Mesothelial cell of epicardium (in vitro differentiated cells): ENCODE measurements at places on chromosomes 3 and 15.
A peak's percentile ranks its signal among the peaks of the same experiment; 100 is the strongest.

DNA sequence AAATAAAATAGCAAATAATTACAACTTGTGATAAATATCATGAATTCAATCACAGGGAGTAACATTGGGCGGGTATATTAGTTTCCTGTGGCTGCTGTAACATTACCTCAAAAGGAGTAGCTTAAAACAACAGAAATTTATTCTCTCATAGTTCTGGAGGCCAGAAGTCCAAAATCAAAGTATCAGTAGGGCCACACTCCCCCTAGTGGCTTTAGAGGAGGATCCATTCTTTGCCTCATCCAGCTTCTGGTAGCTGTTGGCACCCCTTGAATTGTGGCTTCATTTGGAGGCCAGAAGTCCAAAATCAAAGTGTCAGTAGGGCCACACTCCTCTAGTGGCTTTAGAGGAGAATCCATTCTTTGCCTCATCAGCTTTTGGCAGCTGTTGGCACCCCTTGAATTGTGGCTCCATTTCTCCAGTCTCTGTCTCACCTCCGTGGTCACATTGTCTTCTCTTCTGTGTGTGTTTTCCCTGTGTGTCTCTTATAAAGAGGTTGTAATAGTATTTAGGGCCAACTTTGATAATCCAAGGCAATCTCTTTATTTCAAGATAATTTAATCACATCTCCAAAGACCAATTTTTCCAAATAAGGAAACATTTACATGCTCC, 3.1 kb upstream of the CFAP20DC start:
- DNase-seq: no peak

- DNase-seq: no peak
Observed at GRCh38 chr15:33994005-33994615, 25.8 kb downstream of the CHRM5 start.

DNA sequence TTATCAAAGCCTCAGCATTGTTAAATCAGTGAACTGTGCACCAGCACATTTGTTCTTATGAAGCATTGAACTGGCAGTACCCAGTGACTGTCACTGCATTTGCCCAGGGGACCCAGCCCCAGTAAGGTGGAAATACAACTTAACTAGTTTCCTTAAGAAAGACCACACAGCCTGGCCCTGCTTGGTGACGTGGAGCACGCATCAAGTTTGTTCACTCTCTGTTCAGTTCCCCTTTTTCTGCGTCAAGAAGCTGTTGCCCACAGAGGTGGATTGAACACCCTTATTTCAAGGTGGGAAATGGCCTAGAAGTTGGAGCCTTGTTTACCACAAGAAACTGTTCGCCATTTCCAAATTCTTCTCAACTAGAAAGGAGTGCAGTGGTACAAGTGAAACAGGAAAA, 69.9 kb upstream of the AGBL1 start:
- no peak for DNase-seq

DNA sequence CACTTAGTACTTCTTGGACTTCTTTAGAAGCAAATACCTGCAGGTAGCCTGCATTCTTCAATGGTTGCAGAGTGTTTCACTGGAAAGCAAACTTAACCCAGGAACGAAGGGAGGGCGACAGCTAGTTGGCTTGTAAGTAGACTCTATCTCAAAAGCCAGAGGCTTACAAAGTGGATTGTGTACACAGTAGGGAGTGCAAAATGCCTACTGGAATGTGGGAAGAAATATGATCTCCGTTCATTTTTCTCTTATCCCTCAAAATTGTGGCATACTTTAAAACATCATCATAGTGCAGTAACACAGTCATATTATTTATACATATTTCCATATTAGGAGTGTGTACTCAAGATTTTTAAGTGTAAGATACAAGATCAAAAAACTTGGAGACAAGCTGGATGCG, 155.7 kb downstream of the LIPC start:
- no peak for DNase-seq

DNA sequence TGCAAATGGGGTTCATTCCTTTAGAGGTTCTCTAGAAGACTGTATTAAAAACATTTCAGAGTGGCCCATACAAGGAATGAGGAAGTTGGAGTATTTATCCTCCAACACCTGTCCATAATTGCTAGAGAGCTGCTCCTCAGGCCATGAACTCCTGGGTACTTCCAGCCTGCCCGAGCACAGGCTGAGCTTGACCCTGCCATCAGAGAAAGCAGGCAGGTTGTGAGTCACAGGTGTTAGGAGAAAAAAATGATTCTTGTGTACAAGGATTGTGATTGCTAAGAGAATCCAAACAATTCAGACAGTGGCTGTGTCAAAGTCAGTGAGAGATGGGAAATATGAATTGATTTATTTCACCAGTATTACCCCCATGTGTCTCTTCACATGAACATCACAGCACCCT, 156.8 kb upstream of the GADL1 start:
- no peak for DNase-seq

DNA sequence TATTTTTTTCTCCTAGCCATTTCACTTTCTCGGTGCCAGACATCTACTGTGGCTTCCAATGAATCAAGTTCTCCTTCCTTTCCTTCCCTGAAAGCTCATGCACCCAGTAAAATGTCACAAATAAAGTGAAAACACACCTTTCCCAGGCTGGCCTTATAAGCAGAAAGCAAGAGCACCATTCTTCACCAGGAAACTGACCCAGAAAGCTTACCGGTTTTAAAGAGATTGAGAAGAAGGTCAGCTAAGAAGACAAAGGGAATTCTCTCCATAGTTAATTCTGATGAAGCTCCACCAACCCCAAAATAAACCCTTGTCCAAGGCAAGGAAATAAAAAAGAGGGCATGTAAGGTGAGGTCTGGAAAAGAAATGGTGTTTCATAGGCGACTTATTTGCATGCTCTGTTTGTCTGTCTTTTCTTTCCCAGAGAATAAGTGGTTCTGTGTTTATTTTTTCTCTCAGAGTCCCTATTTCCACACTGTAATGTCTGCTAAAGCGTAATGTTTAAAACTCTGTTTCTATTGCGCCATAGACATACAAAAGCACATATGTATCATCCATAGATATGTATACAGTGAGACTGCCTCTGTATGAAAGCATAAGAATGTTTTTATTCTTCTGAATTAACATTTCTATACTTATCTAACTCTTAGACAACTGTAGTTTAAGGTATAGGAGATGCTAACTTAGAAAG, 2.8 kb downstream of the LSAMP start:
- no peak for DNase-seq

GRCh38 chr15:83613714-83614113, 40.2 kb upstream of the ADAMTSL3 start:
- DNase-seq: no peak

- no peak for DNase-seq
Observed at GRCh38 chr3:48436477-48436787, 3.5 kb downstream of the CCDC51 start.

GRCh38 chr3:150275941-150276340, 132.2 kb upstream of the TSC22D2 start:
- no peak for DNase-seq

- DNase-seq: no peak
Observed at GRCh38 chr3:49788056-49788455, 1.7 kb upstream of the IP6K1 start.

DNA sequence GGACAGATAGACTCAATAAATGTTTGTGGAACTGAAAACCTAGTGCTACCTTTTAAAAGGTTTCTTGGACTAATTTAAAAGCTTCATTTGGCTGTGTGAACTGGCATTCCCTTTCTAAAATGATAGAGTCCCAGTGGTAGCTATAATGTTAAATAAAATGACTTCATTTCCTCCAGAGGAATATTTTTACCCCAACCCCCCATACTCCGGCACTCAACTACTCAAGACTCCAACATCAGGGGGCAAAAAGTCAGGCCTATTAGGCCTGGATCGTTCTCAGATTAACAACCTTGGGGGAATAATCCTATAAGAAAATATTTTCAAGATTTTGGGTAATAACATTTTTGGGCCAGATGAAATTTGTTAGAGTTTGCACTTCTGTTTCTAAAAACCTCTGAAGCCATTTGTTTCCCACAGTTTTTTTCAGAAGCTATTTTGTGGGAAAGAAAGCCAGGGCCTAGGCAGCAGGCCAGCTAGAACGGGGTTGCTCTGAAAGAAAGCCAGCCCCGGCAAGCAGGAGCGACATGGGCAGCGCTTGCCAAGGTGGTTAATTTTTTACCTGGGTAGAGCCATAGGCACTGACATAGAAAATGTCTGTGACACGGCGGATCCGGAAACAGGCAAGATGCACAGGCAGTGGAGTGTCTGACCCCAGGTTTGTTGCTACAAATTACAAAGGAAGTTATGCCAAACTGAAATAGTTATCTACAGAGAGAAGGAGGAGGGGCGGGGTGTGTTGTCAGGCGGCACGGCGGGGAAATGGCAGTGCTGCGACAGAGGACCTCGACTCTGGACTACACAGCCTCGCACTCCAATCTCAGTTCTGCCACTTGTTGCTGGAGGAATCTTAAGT, 84.6 kb downstream of the MAGI1 start:
- no peak for DNase-seq

DNA sequence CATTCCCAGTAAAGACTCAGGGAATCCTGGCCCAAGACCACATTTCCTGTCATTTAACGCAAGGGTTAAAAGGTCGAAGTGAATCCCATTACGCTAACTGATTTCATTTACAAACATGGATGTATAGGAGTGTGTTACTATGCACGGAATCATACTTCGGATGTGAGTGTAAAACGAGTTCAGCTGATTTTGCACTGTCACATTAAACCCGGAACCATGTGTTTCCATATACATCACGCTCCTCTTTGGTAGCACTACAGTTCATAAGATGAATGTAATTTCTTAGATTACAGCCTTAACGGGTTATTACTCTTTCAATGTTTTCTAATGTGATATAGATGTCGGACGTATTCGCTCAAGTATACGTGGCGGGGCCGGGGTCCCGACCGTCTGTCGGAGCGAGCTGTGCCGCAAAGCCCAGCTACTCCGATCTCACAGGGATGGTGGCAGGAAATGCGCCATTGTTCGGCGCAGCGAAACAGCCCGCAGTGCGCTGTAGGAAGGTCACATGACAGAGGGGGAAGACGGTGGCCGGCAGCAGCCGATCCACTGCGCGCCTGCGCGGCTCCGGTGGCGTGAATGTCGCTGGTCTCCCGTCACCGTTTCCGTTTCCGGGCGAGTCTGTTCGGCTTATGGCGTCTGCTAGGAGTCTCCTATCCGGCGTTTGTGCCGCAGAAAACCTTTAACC, 97.3 kb downstream of the NPAP1 start:
- peak; percentile 72 for DNase-seq

DNA sequence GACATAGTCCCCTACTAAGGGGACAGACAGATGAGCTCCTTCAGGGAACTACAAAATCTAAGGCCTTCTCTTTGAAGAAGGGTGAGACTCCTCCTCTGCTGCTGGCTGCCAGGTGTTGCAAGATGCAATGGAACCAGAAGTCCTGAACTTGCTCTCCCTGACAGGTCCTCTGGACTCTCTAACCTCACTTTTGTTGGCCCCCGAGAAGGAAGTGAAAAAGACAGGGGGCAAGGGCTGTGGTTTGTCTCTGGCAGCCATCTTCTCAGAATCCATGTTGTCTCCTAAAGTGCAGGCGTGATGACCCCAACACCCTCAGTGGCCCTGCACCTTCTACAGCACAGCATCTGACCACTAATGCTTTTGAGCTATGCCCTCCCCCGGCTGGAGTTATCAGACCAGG, 292.5 kb downstream of the CHST2 start:
- no peak for DNase-seq

GRCh38 chr15:40424483-40425115, 16.2 kb upstream of the BAHD1 start:
- DNase-seq: no peak

DNA sequence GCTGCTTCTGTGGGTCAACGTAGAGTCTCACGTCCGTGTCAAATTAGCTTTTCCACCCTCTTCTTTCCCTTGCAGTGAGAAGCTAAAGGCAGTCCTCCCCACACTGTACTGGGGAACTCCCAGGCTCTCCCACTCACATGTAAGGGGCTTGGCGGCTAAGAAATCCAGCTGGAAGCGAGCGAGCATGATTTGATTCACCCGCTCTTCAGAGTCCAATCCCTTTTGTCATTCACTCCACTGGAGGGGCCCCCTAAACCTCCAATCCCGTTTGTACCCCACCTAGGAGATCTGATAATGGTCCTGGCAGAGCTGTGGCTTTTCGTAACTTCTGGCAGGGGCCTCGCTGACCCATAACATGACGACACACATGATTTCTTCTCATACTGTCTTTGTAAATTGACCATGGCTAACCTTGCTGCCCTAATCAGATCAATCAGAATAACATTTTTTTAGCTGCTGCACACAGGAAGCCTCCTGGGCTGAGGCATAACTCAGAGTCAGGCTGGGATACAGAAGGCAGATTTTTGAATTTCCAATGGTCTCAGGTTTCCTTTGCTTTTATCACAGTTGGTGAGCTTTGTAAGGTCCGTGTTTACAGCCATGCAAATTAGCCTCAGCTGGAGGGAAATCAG, 235.2 kb downstream of the GREM1 start:
- no peak for DNase-seq

DNA sequence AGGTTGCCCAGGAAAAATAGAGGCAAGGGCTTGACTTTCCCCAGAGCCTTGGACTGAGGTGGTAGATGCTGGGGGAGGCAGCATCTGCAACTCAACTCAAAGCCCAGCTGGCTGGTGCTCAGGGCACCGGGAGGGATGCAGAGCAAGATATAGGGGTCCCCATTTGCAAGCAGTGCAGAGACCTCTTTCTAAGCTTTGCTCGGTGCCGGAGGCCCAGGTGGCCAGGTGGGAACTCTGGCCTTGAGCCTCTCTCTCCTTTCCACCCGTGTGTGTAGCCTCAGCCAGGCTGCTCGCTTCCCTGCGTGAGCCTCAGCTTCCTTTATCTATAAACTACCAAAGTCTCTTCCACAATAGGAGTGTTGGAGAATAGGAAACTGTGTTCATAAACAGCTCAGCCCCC, 36.5 kb downstream of the SLC6A6 start:
- no peak for DNase-seq

- DNase-seq: no peak
Observed at GRCh38 chr3:60755094-60755493, 496.2 kb downstream of the FHIT start.

DNA sequence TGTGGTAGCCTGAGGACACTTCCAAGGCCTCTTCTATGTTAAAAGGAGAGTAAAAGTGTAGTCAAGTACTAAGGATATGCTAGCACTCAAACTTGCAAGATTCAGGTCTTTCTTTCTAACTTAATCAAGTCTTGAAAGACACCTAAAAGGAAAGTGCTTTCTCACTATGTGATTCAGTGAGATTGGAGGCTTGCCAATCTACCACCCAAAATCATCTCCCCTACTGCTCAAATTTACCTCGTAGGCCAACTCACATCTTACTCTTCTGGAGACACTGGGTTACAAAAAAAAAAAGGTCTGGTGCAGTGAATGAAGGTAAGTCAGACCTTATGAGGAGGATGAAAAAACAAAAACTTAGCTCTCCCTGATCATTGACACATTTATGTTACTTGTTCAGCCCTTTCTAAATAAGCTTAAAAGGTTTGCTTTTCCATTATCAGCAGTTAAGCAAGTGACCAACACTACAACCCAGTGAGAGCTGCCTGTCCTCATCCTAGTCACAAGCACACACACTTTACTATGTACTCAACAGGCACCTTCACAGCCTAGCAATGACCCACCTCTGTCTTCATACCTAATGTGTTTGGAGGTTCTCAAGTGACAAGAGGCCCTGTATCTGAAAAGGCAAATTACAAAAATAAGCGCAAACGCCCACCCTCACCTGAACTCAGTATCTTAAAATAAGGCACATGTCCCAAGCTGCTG, 19.6 kb downstream of the SUMF1 start:
- no peak for DNase-seq
